ENCODE measurements at places on chromosomes 3 and 15.

- DNase-seq: no peak
Observed at GRCh38 chr3:25427563-25427941, 511 bp upstream of the RARB start.

DNA sequence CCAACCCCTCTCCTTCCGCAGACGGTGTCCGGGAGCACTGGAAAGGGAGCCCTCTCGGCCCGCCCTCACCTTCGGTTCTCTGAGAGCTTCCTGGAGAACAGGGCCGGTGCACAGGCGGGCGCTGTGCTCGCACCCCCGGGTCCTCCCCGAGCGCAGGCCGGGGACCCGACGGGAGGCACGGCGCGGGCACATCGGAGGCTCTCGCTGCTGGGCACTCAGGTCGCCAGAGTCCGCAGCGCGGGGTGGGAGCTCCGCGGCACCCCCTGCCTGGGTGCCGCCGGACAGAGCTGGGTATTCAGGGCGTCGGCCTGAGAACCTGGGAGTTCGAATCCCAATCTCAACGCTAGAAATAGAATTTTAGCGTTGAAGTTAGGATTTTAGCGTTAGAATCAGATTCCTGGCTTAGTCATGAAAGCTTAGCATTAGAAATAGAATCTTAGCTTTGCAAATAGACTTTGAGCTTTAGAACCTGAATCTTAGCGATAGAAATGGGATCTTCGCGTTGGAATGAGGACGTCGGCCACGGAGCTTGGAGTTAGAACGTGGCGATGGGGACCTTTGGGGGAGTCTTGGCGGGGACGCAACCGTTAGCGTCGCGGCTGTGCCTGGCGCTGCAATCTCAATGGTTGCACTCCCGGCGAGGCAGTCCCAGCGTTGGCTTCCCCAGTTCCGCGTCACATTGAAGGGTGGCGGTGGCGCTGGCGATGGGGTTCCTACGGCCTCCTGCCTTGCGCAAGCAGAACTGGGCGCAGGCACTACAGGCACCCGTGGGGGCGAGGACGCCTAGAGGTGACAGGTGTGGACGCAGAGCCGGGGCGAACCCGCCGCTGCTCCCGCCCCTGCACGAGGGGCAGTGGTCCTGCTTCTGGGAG, 549 bp downstream of the TRH start:
- no peak for DNase-seq

DNA sequence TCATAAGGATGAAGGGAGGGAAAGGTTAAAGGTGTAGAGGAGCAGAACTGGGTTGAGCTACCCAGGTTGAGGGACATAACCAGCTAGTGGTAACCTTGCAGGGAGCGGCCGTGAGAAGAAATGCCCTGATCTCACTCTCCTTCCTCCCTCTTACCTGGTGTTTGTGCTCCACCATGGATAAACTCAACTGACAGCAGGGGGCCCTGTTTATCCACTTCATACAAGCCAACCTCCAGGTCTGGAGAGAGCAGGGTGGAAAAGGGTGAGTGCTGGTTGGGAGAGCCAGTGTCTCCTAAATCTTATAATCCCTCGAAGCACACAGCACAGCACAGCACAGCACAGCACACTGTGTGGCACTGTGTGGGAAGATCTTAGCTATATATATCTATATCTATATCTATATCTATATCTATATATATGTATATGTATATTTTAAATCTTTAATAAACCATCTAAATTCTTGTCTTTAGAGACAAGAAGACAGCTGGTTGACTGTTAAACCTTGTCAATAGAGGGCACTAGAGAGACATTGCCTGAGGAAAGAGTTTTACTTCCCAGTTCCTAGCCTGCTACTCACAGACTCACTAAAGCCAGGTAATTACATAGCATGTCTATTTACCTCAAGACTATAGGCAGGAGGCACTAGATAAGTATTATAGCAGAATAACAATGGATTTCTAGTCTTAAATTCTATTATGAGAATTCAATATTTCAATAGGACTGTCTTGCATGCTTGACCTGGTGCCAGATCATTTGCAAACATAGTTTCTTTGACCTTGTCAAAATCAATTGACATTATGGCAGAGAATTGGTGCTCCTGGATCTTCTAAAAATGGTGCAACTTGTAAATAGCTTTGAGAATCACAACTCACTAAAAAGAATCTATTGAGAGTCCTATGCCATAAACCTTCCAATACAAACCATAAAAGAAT, 21.7 kb upstream of the FMN1 start:
- DNase-seq: no peak

DNA sequence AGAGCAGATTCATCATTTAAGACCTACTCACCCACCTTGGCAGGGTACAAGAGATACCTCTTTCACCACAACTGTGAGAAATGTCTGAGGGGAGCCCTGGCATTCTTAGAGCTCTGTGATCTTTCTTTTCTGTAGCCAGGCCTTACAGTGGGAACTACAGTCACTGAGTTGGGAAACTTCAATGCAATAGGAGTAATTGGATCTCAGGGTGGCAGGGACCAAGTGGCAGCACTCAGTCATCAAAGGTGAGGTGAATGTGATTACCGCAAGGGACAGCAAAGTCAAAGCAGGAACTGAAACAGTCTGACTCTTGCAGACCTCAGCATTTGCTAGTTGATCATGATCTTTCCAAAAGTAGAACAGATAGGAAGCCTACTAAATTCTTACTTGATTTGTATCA, 7.2 kb upstream of the MCF2L2 start:
- DNase-seq: no peak

GRCh38 chr15:70327328-70327855, 229.7 kb upstream of the TLE3 start:
- no peak for DNase-seq

GRCh38 chr3:188507244-188507720, 353.3 kb downstream of the LPP start:
- no peak for DNase-seq

DNA sequence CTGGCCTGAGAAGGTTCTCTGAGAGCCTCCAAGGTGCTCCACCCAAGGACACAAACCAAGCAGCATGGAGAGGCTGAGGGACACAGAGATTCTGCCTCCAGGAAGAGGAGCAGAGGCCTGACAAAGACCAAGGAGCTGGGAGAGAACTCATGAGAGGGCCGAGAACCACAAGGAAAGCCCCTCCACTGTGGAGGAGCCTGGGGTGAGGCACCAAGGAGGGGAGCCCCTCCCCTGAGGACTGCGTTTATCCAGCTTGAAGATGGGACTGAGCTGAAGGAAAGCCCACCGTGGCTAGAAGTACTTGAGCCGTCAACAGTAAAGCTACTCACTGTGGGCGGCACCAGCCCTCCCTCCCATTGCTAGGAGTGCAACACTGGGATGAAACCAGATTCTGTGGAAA, 63.1 kb upstream of the MEF2A start:
- no peak for DNase-seq

DNA sequence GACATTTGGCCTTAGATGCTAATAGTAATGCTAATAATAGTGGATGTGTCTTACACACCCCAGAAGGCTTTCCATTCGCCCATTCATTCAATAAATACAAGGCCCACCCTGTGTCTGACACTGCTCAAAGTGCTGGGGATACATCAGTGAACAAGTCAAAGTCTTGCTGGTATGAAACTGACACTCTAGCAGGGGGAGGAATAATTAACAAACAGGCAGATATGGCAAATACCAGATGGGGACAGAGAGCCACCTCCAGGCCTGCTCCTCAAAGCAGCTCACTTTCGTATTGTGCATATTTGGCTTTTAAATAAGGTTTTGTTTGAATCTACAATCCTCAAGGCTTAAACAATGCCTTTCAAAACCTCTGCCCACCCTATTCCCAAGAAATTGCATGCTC, 28.3 kb upstream of the LYZL4 start:
- no peak for DNase-seq

- no peak for DNase-seq
Observed at GRCh38 chr15:99169769-99170311, 65.0 kb downstream of the SYNM start.

DNA sequence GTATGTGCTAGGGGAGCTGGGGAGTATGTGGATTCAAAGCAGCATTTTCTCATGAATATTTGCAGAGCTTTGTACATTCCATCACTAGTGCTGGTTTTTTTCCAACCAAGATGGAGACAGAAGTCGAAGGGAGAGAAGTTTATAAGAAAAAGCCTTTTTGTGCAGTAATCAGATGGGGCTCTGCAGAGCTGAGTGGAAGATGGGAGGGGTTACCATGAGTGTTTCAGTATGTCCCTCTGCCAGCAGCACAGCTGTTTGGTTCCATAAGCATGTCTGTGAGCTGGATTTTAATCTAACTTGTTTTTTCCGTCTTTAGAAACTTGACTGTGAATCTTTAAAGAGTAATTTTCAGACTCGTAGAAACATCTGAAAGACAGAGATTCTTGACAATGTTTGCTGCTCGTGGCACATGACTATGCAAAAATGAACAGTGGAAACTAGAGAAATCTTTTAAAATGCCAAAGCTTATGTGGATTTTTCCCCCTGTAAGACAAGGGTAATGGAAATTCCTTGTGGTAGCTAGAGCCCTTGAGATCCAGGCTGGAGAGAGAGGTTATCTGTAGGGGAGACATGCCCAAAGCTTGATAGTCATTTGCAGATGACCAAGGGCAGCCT, 20.3 kb downstream of the STARD9 start:
- DNase-seq: no peak

GRCh38 chr3:21889166-21889565, 138.2 kb upstream of the ZNF385D start:
- no peak for DNase-seq

DNA sequence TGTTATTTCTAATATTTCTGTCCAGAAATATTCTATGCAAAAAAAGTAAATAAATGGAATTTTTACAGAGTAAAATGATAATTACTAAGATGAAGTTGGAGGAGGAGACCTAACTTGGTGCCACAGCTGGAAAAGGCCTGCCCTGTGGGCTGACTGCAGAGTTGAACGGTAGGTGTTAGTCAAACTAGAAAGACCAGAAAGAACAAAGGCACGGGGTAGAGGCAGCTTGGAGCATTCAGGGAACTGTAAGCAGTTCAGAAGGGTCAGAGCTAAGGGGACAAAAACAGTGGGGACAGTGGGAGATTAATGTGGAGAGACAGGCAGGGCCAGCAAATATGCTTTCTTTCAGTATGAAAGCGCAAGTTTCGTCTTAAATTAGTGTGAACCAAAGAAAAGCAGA, 39.3 kb upstream of the PTPRG start:
- DNase-seq: no peak

DNA sequence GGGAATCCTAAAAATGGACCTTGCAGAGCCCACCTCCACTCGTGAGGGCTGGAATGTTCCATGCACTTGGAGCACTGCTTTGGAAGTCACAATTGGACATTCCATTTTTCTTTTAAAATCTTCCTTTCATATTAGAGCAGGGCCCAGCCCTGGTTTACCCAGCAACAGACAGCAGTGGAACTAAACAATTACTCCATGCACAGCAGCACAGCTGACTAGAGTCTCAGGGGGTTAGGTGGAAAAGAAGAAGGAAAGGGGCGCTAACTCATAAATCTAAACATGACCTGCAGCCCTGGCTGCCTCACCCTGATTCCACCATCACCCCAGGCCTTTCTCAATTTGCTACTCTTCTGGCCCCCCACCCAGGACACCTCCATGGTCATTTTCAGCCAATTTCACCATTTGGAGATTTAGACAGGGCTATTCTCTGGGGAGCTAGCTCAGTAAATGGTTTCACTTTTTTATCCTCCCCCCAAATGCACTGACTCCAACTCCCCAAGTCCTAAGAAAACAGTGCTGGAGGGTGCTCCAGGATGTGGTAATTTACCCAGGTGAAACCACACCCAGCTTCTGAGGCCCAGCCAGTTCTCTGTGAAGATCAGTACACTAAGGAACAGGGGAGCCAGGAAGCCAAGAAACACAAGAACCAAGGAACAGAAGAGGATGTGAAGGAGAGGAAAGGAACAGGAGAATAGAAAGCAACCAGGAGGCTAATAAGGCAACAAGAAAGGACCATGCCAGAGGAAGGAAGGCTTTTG, 1.6 kb upstream of the LRRC31 start:
- DNase-seq: no peak

GRCh38 chr3:194387926-194388418, 11.1 kb downstream of the GP5 start:
- no peak for DNase-seq

- no peak for DNase-seq
Observed at GRCh38 chr3:112498914-112499711, at the start of gene BTLA. Gene BTLA (minus strand): TSS chr3:112499472. CDS start chr3:112499358, 114 bp downstream.

GRCh38 chr3:108292905-108293328, 3.4 kb upstream of the HHLA2 start:
- no peak for DNase-seq

All from NCI-H2029 treated with DMSO at 0.1 percent for 48 hours (cell line).